Stimulated activated CD8-positive, alpha-beta memory T cell treated with anti-CD3 and anti-CD28 coated beads, Interleukin-4, amount 100 ng/mL, for 24 hours (primary cell): ENCODE measurements at places on chromosomes 4 and X.

GRCh38 chr4:144906181-144906925, 191.6 kb downstream of the ANAPC10 start:
- no peak for DNase-seq

GRCh38 chrX:107691024-107691448, 62.7 kb downstream of the PRPS1 start:
- DNase-seq, result no peak

DNA sequence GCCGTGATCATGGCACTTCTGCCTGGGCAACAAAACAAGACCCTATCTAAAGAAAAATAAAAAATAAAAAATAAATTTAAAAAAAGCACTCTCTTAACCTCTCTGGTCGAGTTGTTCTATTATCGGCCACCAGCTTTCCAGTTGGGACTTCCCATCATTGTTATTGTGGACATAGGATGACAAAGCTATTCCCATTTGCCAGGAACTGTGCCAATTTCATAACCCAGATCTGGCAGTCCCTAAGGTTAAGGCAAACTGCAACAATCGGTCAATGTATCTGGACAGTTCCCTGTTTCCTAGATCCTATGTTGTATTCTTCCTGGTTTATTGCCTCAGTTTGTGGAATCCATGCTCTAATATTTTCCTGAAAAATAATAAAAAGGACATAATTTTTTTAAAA, 17.8 kb upstream of the ANXA5 start:
- no peak for DNase-seq

GRCh38 chrX:136147315-136147901, at the start of gene FHL1:
Gene FHL1, plus strand, starts transcription at chrX:136147533.
- peak; percentile 20 for DNase-seq

GRCh38 chr4:157012781-157013180, 41.2 kb upstream of the PDGFC start:
- DNase-seq, result no peak

- DNase-seq, result no peak
Observed at GRCh38 chr4:159278399-159278798, 175.5 kb downstream of the RAPGEF2 start.

DNA sequence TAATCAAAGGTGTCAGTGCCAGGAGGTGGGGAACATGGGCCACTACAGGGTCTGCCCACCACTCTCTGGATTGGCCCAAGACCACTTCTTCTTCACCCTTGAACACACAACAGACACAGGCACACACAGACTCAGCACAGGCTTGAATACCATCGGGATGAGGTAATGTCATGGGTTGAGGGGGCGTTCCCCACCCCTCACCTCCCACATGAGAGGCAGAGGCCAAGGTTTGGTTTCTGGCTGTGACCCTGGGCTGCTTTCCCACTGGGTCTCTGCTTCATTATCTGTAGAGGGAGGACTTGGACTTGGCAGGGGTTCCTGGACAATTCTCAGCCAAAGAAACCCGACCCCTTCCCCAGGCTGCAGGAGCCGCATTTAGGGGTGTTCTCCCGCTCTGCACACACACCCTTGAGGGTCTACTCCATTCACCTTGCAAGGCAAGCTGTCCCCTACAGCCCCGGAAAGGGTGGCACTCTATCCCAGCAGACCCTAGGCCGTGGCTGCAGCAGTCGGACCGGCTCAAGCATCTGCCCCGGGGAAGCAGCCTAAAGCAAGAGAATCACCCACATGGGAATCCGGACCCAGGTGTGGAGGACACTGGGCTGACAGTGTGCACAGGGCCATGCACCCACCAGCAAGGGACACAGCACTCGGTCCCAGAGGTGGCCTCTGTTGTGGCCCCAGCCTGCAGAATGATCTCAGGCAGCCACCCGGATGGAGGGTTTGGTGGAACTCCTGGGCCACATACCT, 62.4 kb downstream of the TRMT44 start:
- no peak for DNase-seq

DNA sequence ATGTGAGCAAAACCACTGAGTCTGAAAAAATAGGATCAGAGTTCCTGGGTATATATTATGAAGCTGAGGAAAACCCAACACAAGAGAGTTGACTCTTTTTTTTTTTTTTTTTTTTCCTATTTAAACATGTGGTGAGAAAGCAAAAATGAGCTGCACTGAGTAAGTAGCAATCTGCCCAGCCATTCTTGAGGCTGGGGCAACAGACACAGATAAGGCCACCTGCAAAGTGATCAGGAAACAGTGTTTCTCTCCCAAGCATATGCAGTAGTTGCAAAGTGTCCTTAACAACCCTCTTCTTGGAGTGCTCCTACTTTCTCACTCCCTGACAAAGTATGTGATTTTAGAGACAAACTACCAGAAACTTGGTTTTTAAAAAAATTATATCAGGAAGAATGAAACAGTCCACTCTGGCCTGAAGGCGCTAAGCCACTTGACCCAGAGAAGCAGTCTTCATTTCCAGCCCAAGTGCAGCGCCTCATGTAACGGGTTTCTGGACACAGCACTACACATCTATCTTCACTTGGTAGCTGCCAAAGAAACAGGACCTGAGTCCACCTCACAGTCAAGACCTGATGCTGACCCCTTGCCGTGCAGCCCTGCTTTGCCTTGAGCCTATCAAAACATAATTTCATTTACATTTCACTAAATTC, 124.6 kb upstream of the MAP3K15 start:
- no peak for DNase-seq

DNA sequence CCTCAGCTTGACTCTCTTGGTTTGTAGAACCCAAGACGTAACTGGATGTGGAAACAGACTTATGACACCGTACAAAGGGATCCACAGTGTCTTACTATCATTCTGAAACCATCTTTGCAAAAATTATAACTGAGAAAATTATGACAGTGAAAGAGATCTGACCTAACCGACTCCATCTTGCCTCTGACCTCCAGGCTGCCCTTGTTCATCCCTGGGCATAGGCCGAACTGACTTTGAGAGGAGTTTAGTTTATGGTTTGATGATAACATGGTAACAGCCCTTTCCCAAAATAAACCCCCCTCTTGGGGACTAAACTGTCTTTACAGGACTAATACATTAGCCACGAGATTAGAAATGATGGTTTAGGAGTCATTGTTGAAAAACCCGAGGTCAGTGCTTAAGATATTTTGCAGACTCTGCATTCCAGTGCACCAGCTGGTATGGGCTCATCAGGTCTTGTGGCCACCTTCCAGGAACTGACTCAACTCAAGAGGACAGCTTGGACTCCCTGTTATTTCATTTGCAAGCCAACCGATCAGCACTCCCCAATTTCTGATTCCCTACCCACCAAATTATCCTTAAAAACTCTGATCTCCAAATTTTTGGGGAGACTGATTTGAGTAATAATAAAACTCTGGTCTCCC, 49.6 kb downstream of the CASP3 start:
- DNase-seq, result no peak

DNA sequence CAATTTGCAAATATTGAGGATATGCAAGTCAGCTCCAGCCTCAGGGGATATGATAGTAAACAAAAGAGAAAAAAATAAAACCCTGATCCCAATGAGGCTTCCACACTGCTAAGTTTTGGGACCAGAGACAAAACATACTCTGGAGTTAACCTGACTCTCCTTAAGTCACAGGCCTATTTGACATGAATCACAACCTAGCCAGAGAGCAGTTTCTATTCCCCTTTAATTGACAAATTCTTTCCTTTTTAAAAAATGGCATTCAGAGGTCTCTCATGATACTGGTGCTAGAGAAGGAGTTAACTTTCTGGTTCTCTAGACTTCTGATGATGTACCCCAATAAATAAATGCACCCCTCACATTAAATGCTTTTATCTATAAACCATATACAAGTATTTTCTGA, 8.8 kb downstream of the ACSL1 start:
- DNase-seq, result no peak

- no peak for DNase-seq
Observed at GRCh38 chrX:123425904-123426303, 241.8 kb downstream of the GRIA3 start.

GRCh38 chr4:141330616-141331015, 109.9 kb downstream of the ZNF330 start:
- DNase-seq, result no peak

DNA sequence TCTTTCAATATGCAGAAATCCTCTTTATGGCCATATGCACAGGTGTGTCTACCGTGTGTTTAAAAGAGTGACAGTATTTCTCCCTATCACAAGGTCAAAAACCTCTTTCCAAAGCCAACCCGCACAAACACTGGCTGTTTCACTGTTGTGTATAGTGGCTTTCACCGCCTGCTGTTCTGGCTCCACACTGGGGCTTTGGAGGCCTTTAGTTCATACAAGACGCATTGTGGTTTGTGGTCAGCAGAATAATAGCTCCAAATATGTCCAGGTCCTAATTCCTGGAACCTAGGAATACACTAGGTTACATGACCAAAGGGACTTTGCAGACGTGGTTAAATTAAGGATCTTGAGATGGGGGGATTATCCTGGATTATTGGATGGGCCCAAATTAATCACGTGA, 40.7 kb upstream of the FAM9A start:
- DNase-seq, result no peak

GRCh38 chr4:771464-771863, 54.5 kb downstream of the CPLX1 start:
- DNase-seq, result no peak
